Progenitor cell of endocrine pancreas (in vitro differentiated cells): ENCODE measurements at places on chromosomes 1 and 21. TPM values are rescaled to one million over a fixed set of nuclear protein-coding genes. Genes with fewer than 3 reads are reported as not detected.
A peak's percentile ranks its signal among the peaks of the same experiment; 100 is the strongest.

G0S2 gene
- 0.60 and 0.79 TPM in 2 replicates for total RNA-seq

OR2T33 gene
- not detected in 2 replicates for total RNA-seq

DNA sequence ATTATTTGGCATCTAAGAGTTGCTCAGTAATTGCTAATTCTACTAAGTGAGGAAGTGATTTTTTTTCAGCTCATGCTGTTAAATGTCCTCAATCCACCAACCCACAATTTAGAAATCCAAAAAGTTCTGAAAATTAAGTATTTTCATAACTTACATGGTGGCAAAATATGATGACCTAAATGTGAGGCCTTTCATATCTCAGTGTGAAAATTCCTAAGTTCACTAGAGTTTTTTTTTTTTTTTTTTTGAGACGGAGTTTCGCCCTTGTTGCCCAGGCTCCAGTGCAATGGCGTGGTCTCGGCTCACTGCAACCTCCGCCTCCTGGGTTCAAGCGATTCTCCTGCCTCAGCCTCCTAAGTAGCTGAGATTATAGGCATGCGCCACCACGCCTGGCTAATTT is 5.6 kb downstream of the NUCKS1 start:
- no peaks in the 10 kb centered on the region for H3K27me3 ChIP-seq
- H3K36me3 ChIP-seq, result no peaks in the 10 kb centered on the region
- H3K27ac ChIP-seq, result peak overlapping the region; percentile 72
- no peak overlapping the region for H3K4me3 ChIP-seq
- DNase-seq, result no peak

GRCh38 chr1:220803401-220804201 is 16.9 kb downstream of the MTARC1 start:
- no peak for DNase-seq
- H3K27ac ChIP-seq, result no peak overlapping the region

DNA sequence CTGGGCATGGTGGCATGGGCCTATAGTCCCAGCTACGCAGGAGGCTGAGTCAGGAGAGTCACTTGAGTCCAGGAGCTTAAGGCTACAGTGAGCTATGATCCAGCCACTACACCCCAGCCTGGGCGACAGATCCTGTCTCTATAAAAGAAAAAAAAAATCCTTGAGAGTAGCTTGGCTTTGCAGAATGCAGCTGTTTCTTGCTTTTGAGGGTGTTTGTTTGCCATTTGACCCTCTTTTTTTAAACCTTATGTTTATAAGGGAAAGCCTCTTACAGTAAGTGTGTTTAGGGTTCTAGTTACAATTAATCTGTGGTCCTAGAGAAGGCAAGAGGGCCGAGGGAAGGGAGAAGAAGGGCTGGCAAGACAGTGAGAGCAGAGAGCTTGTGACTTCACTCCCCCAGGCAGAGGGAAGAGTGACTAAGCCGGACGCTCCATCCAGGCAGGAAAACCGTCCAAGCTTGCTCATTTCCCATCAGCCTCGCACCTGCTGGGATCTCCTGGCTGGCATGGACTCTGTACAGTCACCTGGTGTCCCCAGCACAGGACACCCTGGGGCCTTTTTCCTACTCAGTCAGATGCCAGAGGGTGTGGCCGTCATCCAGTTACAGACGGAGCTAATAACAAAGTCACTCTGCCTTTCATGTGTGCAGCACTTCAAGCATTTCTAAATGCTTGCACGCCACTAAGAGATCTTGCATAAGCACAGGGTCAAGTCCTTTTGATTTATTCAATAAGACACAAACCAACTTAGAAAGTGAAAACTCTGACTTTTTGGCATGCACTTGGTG is 55.5 kb upstream of the PSEN2 start:
- peaks cover 6% of the 10 kb centered on the region for H3K27me3 ChIP-seq
- DNase-seq, result no peak
- H3K4me1 ChIP-seq, result no peaks in the 10 kb centered on the region
- no peak overlapping the region for H3K4me3 ChIP-seq
- H3K27ac ChIP-seq, result no peak overlapping the region

DNA sequence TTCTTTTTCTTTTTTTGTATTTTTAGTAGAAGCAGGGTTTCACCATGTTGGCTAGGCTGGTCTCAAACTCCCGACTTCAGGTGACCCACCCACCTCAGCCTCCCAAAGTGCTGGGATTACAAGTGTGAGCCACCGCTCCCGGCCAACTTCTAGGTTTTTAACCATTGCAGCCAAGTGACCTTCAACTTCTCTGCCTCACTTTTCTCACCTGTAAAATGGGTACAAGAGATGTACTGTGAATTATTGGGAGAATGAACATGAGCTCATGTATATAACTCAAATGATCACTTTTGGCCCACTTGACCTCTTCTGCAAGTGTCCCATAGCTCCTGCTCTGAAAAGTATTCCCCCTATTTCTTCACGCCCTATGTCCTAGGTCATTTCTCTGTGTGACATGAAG is 11.8 kb upstream of the RPL11 start:
- H3K36me3 ChIP-seq, result no peaks in the 10 kb centered on the region
- peaks cover 31% of the 10 kb centered on the region for H3K27me3 ChIP-seq
- no peak overlapping the region for H3K4me3 ChIP-seq
- H3K4me1 ChIP-seq, result no peaks in the 10 kb centered on the region

DNA sequence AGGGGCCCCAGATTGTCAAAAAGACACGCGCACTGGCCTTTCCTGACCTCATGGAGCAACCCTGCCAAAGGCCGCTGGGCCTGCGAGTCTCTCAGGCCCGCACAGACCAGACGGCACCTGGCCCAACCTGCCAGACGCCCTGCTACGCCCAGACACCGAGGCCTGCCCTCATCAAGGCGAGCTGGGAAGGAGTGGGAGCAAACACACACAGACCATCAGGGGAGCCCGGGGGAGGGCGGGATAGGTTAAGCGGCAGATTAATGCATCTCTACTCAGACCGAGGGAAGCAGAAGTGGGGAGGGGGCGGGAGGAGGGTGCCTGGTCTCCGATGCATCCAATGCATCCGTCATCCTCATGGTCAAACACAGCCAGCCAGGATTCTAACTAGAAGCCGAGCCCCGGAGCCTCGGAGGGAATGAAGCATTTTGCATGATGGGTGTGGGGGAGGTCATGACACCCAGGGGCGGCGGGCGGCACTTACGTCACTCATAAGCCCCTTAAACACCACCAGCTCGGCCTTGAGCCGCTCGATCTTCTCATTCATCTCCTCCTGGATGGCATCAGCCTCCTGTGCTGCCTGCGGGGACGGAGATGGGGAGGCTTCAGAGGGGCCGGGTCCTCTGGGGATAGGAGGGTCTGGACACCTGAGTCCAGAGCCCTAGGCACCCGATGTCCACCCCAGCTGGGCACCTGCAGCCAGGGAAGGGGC is 17.0 kb upstream of the ALDH4A1 start:
- H3K36me3 ChIP-seq, result peaks cover 3% of the 10 kb centered on the region
- no peak overlapping the region for H3K27ac ChIP-seq
- no peak overlapping the region for H3K4me3 ChIP-seq
- peaks cover 17% of the 10 kb centered on the region for H3K4me1 ChIP-seq
- no peaks in the 10 kb centered on the region for H3K27me3 ChIP-seq

GRCh38 chr1:5975133-5975880 is 16.9 kb downstream of the NPHP4 start:
- peak; percentile 29 for DNase-seq
- peaks cover 11% of the 10 kb centered on the region for H3K27me3 ChIP-seq
- peaks cover 20% of the 10 kb centered on the region for H3K4me1 ChIP-seq
